ENCODE measurements at places on chromosomes 2 and 18.

- DNase-seq: no peak
Measured at GRCh38 chr2:9091811-9092210, 88.3 kb upstream of the MBOAT2 start.

DNA sequence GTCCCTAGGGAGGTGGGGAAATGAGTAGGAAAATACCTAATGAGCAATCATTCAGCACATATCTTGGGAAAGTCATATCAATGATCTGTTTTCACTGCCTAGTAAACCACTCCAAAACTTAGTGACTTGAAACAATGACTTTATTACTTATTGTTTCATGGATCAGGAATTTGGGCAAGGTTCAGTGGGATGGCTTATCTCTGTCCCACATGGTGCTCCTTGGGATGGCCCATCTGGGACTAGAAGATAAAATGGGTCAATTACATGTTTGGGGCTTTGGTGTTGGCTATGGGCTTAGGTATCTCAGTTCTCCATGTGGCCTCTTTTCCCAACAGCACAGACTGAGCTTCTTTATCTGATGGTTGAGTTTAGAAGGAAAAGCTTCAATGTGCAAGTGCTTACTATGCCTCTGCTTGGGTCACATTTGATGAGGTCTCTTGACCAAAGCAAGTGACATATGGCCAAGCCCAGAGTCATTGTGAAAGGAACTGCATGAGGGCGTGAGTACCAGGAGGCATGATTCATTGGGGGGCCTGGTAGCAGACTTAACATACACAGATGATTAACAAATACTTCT is 218.1 kb upstream of the TNP1 start:
- DNase-seq: no peak

- DNase-seq: no peak
Measured at GRCh38 chr2:207167099-207167923, 1.6 kb upstream of the KLF7 start.

DNA sequence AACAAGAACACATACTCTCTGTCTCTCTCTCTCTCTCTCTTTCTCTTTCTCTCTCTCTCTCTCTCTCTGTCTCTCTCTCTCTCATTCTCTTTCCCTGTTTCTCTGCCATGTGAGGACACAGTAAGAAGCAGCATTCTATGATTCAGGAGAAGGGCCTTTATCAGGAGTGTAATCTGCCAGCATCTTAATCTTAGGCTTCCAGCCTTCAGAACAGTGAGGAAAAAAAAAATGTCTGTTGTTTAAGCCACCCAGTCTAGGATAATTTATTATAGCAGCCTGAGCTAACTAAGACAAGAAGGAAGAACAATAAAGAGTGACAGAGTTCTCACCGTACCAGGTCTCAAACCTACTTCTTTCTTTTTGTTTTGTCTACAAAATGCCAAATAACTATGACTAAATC is 399.4 kb downstream of the SOCS6 start:
- no peak for DNase-seq

- DNase-seq: peak; percentile 12
Measured at GRCh38 chr2:218024336-218024735, 21.5 kb upstream of the TNS1 start.

GRCh38 chr2:161104054-161104553 is 56.1 kb upstream of the TANK start:
- no peak for DNase-seq

- no peak for DNase-seq
Measured at GRCh38 chr2:150047620-150048222, 439.7 kb downstream of the RND3 start.

DNA sequence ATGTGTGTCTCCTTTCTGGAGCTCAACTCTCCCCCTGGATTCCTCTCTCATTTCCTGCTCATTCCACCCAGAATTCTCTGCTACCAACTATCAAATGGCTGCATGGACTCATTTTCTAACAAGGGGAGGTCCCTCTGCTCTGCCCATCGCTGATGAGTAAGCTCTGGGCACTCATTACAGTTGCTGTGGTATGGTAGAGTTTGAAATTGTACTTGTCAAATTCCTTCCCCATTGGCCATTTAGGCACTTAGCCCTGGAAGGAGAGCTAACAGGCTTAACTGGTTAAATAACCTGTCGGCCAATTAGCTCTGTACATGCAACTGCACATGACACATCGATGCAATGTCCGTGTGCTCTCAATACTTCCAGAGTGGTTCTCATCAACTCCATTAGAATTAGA is 20.4 kb downstream of the COL6A3 start:
- no peak for DNase-seq
